Stimulated activated CD4-positive, alpha-beta T cell treated with anti-CD3 and anti-CD28 coated beads, Interleukin-4, amount 100 ng/mL, for 1 hour (primary cell): ENCODE measurements at places on chromosomes 11 and 22.

DNA sequence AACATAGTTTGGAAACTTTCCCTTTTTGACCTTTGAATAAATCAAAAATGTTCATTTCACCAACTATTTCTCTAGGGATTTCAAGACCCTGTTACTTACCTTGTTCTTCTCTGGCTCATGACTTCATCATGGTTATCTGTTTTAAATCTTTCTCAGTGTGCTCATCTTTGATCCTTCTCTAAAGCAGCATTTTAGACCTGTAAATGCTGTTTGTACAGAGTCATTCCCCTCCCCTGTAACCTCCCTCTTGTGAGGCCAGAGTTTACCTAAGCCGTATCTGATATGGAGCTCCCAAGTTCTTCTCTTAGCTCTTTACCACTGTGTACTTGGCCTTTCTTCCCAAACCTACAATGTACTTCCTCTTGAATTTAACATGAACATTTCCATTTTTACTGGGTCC is 56.0 kb downstream of the ACER3 start:
- DNase-seq = no peak

DNA sequence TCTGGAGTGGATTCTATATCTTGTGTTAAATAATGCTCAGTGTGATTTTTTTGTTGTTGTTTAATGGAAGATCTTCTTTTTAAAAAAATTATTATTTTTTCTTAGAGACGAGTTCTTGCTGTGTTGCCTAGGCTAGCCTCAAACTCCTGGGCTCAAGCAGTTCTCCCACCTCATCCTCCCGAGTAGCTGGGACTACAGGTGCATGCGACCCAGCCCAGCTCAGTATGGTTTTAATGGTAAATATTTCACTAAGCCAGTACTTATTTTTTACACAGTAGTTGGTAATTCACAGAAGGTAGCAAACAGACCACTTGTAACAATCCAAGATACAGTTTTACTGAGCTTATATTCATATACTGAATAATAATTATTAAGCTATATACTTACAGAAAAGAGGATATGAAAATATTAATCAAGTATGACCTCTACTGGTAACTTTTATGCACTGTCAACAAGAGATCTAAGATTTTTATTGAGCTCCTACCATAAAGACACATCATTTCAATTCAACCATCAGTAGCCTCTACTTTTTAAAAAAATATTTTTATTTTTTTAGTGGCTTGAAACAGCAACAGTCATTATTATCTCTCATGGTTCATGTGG is 6.1 kb upstream of the CD59 start:
- no peak for DNase-seq

DNA sequence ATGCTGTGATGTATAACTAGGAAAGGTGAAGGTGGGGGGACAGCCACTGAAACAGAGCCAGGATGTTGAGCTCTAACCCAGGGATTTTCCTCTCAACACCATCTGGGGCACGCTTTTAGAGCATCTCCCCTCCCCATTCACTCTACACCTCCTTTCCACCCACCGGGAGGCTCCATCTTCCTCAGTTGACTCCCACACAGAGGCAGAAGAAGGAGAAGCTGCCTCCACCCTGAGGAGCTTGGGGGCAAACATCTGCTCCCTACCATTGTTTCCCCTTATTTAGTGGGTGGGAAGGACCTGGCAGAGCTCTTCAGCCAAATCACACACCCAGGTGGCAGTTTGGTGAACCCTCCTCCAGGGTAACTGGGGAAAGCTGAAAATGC is 50.0 kb upstream of the ADA2 start:
- no peak for DNase-seq

DNA sequence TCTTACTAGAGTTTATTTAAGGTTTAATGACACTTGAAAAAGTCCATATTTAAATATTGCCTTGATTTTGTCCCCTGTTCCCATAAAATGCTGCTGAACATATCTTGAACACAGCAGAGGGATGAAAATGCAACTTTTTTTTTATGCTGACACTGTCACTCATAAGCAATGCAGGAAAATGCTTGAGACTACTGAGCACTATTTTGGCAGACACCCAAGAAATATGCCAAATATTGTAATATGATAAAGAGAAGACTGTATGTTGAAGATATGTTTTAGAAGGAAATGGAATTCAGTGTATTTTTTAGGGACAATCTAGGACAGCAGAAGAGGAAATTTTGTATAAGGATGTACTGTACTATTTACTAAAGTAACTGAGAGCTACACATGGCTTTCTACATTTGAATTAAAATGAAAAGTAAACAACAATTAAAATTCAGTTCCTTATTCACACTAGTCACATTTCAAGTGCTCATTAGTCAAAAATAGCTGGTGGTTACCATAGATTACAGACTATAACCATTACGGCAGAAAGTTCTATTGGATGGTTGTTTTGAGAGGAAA is 58.6 kb downstream of the LRRC4C start:
- DNase-seq = no peak

DNA sequence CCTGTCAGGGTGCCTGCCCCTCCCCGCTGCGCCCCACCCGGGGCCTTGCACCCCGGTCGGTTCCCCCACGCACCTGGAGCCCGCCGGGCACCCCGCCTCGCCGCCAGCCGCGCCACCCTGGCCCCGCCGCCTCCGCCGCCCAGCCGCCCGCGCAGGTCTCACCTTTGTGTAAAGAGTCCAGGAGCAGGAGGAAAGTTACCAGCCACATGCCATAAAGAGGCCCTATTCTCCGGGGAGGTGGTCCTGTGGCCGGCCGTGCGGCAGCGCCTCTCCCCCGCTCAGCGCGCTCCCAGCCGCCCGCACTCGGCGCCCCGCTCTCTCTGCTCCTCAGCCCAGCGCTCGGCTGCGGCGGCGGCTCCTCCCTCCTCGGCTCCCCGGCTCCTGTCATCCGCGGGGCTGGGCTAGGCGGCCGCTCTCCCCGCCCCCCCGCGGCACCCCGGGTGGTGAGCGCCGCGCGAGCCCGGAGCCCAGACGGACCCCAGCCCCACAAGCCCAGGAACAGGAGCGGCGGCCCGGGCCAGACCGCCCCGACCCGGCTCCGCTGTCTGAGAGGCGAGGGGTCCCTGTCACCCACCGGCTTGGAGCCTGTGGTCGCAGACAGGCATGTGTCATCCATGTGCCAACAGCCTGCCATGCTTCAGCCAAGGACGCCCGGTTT is at the start of gene DSCAML1:
DSCAML1 (minus strand) TSS at position 345 of the 658 bp plus-strand sequence; CDS start at position 208, 137 bp downstream.
- DNase-seq = peak; percentile 58

GRCh38 chr11:13207665-13208594 is 69.7 kb upstream of the BMAL1 start:
- peak; percentile 3 for DNase-seq

GRCh38 chr11:47347137-47347536 is 5.4 kb downstream of the MYBPC3 start:
- no peak for DNase-seq

DNA sequence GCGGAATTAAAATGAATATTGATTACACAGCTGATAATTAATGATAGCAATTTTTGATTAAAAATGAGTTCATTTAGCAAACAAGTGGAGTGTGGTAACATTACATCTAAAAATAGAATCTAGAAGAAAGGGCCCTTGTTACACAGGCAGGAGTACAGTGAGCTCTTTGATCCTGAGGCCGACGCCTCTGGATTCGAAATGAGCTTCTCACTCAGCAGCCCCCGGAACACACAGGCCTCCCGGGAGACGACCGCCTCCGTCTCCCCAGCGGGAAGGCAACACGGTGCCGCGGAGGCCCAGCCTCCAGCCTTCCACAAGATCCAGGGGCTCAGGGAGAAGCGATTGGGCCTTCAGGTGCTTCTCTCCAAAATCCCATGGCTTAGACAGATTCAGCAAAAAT is 379.1 kb downstream of the BRD1 start:
- DNase-seq = no peak

DNA sequence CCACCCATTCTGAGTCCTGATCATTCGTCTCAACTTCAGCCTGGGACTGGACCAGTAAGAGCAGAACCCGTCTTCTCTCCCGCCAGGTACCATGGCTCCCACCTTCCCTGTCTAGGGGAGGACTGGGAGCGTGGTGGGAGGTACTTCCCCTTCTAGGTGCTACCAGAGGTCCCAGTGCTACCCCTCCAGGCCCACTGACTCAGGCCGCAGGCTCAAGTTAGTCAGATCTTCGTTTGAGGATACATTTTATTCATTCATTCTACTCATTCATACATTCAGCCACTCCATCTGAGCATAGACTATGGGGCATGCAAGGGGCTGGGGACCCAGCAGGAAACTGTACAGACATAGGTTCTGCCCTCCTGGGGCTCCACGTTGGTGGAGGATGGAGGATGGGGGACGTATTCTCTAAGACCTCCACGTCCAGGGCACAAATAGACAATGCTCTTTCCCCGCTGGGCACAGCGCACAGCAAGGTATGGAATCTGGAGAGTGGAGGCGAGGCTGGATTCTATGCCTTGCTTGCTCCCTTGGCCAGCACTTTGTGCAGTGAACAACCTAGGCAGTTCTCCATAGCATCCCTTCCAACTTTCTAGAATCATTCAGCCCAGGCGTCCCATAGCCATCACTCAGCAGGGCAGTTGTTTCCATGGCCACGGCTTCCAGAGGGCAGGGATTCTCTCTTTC is 1.0 kb upstream of the RAB3IL1 start:
- DNase-seq = no peak

- DNase-seq = no peak
Measured at GRCh38 chr11:78214331-78215194, 25.8 kb downstream of the USP35 start.

- DNase-seq = no peak
Measured at GRCh38 chr11:120023120-120023519, 114.8 kb downstream of the TRIM29 start.

DNA sequence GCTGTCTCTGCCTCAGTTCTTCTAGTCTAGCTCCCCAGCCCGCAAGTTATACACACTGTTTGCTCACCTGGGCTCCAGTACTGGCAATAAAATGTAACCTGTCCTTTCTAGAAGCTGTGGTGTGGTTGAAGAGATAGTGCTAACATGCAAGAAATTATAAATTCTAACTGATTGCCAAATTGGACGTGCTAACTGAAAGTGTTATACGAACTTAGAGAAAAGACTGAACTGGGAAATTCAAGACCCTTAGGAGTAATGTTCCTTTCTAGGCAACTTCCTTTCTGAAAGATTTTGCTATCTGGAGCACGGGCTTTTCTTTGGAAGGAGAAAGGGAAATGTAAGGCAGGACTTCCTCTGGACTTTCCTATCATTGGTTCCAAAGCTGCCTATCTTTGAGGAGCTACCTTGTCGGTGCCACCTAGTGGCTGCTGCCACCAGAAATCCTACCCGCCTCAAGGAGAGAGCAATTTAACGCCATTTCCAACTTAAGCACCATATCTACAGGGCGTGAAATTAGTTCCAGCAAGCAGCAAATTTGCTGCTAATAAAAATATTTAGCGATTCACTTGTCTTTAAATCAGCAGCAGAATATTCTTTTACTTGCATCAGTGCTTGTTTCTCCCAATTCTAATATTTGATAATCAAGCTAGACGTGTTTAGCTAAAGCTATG is 12.7 kb upstream of the TMEM218 start:
- DNase-seq = peak; percentile 47

DNA sequence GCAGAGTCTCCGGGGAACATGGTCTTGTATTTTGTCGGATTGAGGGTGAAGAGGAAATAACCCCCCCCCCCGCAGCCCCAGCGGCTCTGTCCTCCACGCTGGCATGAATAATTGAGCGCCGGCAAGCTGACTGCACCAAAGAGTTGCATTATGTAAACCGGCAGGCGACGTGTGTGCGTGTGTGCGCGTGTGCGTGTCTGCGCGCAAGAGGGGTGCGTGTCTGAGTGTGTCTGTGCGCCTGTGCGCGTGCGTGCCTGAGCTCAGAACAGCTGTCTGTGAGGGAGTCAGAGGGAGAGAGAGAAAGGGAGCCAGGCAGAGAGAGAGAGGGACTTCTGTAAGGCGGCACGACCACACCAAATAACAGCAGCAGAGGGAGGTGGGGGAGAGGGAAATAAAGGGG is 94.4 kb downstream of the SCN3B start:
- DNase-seq = peak; percentile 38

GRCh38 chr22:39940757-39941305 is 19.4 kb upstream of the TMA7B start:
- DNase-seq = no peak

DNA sequence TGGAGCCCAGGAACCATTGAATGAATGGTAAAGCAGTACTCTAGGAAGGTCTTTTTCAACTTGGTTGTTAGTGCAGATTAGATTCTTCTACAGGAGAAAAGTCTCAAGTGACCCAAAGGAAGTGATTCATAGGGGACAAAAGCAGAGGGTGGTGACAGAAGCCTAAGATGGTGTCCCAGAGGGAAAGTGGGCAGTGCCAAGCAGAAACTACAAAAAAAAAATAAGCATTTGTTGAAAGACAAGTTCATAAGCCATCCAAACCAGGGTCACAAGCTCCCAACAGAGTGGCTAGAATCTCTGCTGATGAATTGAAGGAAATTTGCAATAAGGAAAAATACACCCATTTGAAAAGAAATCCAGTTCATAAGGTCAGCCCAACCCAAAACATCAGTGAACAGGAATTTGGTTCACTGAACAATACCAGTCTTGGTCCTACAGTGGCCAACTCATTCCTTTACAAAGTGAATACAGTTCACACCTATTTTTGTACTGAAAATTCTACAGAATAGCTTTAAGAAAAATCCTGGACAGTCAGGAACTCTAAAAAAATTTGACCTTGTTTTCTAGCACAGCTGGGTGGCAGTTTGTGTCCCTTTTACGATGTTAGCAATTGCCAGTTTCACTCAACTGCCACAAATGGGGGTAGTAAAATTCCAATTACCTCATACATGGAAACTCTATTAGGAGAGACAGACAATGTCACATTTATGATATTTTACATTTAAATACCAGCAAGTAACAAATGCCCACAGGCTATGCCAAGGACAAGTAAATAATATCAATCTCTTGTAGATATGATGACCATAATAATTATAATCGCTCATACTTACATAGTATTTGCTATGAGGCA is 21.6 kb upstream of the NUP160 start:
- DNase-seq = no peak

DNA sequence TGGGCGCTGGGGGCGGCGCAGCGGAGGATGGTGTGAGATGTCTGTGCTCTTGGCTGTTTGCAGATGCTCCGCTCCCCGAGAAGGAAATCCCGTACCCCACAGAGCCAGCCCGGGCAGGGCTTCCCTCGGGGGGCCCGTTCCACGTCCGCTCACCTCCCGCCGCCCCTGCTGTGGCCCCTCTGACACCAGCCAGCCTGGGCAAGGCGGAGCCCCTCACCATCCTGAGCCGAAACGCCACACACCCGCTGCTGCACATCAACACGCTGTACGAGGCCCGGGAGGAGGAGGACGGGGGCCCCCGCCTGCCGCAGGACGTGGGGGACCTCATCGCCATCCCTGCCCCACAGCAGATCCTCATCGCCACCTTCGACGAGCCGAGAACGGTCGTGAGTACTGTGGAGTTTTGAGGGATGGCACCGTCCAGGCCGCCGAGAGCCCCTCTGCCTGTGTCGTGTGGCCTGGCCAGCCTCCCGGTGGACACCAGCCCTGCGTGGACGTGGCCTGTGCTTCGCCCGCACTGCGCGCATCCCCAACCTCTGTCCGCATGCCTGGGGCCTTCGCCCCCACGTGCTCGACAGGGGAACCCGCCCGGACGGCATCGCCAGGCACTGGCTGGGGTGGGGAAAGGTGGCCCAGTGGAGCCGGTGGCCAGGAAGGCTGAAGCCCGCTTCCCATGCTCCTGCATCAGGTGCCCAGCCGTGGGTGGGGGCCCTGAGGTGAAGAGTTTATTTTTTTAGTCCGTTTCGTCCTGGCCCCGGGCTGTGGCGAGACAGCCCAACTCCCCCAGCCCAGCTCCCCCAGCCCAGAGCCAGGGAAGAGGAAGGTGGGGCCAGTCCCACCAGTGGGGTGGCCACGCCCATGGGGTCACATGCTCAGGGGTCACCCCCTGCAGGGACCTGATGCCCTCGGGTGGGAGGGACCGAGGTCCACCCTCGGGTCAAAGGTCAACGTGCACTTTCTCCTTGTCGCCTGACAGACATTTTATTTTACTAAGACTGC is 6.5 kb upstream of the TRABD start:
- DNase-seq = no peak

GRCh38 chr11:118634431-118635236 is 27.2 kb downstream of the PHLDB1 start:
- no peak for DNase-seq
